ENCODE measurements at places on chromosomes 1 and 21.

GRCh38 chr1:196608390-196609369 lies at the start of gene KCNT2:
KCNT2 (minus strand) TSS chr1:196608440; CDS start chr1:196608309, 131 bp downstream.
- peak; percentile 18 for DNase-seq

DNA sequence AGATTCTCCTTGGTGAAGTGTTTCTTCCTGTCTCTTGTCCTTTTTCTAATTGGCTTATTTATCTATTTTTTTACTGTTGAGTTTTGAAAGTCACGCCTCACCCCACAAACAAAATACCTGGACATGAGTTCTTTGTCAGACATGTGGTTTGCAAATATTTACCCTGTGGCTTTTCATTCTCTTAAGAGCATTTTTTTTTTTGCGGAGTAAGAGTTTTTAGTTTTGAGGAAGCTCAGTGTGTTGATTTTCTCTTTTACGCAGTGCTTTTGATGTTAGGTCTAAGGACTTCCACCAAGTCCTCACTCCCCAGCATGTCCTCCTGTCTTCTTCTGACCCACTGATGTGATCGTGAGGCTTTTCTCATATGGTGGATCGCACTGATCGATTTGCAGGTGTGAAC lies 7.6 kb downstream of the DFFB start:
- no peak for DNase-seq

DNA sequence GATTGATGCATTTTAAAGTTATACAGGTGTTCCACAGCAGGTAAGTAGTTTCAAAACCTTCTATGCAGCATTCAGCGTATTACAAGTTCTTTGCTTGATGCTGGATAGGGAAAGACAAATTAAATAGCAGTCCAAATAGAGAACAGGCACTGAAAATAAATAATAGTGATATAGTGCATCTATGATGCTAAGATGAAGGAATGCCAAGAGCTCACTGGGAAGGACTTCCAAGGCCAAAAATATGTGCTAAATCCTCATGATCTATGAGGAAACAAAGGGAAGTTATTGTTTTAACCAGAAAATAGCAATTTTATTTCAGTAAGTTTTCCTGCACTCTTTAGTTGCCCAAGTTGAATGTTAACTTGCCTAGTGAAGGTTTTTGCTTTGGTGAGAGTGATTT lies 127.8 kb upstream of the GREM2 start:
- no peak for DNase-seq

- no peak for DNase-seq
Observed at GRCh38 chr1:244139655-244140054, 88.6 kb downstream of the ZBTB18 start.

- DNase-seq, result no peak
Observed at GRCh38 chr1:229408458-229409037, 25.3 kb downstream of the ACTA1 start.

All from hypothalamus (tissue), 51 donors.